T-helper 22 cell (primary cell): ENCODE measurements at places on chromosomes 3 and 15.

GRCh38 chr3:23720885-23721284 is 84.9 kb upstream of the UBE2E1 start:
- no peak for DNase-seq

GRCh38 chr15:66068801-66069200 is 184.7 kb downstream of the MEGF11 start:
- DNase-seq: no peak

DNA sequence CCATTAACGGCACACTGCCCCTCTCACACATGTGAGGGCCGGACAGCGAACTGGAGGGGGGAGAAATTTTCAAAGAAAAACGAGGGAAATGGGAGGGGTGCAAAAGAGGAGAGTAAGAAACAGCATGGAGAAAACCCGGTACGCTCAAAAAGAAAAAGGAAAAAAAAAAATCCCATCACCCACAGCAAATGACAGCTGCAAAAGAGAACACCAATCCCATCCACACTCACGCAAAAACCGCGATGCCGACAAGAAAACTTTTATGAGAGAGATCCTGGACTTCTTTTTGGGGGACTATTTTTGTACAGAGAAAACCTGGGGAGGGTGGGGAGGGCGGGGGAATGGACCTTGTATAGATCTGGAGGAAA is 1.5 kb downstream of the SOX2 start:
- DNase-seq: no peak

DNA sequence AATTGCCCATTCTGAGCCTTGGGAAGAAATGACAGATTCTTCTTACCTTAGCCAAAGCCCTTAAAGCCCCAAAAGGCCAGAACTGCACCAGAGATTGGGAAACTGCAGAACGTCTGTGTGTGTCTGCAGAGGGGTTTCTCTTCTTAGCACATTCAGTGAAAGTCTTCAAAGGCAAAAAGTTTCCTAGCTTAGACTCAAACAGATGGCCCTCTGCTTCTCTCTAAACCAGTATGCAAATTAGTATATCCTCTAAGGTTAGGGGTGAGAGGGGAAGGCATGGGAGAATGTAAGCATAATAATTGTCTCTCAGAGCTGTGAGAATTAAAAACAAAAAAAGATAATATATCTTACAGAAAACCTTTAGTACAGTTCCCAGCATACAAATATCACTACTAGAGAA is 334.0 kb upstream of the MCTP2 start:
- no peak for DNase-seq

DNA sequence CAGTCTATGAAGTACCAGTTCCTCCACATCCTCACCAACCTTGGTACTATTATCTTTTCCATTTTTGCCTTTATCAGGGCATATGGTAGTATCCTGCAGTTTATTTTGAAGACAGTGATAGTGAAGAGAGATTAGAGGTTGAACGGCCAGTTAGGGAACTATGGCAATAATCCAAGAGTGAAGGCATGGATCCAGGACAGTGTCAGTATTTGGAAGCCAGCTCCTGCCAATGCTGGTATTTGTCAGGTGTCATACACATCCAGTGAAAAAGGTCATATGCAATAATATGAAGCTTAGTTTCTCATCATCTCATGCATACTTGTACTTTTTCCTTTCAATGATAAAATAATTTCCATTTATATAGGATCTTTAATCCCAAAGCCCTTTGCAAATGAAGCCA is 56.8 kb upstream of the KCNMB2 start:
- DNase-seq: no peak

DNA sequence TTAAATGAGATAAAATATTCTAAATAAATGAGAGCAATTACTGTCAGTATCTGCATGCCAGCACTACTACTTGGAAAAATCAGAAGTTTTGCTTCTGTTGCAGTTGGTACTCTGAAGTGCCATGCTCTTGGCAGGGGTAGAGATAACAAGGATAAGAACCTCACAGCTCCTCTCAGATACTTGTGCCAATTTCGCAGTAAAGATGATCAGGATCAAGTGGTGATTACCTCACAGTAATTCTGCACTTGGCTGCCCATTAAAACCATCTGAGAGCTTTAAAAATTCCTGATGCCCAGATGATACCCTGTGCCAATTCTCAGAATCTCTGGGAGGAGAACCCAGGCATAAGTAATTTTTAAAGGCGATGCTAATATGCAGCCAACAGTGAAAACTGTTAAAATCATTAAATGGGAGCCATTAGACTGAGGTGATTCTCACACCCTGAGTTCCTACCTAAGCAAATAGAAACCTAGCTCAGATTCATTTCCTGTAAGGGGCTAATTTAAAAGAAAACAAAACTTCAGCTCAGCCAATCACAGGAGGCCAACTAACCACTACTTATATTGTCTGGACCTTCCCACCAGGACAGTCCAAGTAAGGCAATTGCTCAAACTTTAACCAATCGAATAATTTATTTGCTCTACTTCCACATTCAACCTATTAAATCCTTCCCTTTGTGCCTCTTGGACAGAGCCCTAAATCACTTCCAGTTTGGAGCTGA is 171.2 kb downstream of the KCNMB2 start:
- DNase-seq: no peak

DNA sequence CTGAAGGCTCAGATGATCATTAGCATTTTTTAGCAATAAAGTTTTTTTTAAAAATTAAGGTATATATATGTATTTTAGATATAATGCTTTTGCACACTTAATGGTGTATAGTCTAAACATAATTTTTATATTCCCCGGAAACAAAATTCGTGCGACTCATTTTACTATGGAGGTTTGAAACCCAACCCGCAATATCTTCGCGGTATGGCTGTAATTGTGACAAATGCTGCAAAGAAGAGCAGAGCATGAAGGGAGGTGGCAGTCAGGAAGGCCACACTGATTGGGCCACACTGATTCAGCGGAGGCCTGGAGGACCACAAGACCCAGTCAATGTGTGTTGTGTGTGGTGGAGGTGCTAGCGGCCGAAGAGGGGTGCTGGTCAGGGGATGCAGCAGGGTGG is 4.5 kb upstream of the CYP8B1 start:
- DNase-seq: no peak

- no peak for DNase-seq
Measured at GRCh38 chr3:48535578-48535977, 21.0 kb downstream of the PFKFB4 start.

- DNase-seq: no peak
Measured at GRCh38 chr3:149450281-149450680, 24.2 kb upstream of the TM4SF4 start.

DNA sequence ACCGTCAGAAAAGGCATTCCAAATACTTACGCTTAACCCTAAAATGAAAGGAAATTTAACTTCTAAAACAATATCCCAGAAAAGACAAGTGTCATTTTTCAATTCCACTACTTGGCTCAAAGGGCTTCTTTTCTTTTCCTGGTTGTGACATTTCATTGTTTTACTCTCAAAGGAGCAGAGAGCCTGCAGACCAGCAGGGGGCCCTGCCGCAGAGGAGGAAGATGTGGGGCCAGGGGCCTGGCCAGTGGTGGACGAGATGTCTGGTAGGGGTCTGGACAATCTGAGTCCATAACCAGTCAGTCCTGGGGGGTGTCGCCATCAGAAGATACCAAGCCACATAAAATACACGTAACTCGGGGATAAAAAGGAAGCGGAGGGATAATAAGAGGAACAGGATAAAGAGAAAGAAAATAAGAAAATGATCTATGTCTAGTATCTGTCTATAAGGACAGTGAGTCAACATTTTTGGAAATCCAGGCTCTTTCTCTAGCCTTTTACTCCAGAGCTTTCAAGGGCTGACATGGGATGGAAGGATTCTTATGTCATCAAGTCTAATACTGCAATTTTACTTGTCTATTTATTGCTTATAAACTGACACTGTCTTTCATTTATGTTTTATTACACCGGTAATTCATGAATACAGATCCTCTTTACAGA is 54.2 kb upstream of the ARHGEF3 start:
- no peak for DNase-seq

DNA sequence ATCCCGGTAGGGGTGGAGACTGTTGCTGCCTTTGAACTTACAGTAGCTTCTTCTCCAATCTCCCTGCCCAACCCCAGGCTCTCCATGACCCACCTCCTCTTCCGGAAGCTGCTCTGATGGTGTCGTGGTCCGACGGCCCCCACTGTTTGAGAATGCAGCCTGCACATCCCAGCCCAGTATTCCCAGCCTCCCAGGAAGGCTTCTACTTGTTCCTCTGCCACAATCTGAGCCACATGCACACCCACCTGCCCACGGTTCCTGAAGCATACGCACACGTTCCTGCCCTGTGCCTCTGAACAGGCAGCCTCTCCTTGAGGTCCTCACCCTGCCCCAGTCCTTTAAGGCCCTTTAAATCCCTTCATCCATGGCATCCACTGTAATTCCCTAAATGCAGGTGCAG is 57.4 kb downstream of the ABTB1 start:
- DNase-seq: no peak

DNA sequence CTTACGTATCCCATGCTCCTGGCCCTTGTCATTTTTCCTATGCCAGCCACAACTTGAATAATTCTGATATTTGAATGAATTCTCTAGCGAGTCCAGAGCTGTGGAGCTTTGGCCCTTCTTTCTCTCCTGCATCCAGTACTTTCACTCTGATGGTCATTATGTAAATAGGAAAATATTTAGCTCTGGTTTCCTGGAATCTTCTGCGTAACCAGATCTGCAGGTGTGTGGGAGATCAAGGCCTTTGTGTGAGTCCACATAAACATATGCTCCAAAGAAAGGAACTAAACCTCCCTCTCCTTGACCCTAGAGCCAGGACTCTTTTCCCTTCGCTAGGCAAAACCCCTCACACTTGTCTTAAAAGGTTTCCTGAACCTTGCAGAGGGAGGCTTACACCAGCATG is 132.5 kb upstream of the THBS1 start:
- DNase-seq: no peak

- no peak for DNase-seq
Measured at GRCh38 chr15:88376574-88377174, 90.5 kb downstream of the MRPL46 start.
